ENCODE measurements at places on chromosomes 1 and 21.

- no peak for DNase-seq
Measured at GRCh38 chr1:196007763-196008162, 600.5 kb downstream of the KCNT2 start.

GRCh38 chr1:7280347-7280960, 490.6 kb upstream of the VAMP3 start:
- no peak for DNase-seq

DNA sequence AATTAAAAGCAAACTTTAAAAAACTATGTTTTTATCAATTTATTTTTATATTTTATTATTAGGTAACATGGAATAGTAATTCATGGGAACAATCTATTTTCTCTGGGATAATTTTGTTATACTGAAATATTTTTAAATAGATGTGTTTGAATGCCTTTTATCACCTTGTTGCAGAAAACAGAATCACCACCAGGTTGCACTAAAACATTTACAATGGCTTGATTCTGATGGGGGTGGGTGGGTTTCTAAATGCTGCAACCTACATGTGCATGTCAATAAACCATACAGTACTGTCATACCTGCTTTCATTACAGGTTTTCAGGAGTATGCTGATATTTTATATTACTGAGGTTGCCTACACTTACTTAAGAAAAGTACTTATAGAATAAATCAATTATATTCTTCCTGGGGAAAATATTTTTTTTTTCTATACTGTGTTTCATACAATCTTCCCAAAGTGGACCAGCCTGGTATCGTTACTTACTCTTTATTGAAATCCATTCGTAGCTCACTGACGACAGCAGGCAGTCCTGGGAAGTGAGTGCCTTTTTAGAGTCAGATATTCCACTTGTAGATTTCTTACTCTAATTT, 132.8 kb downstream of the PTPRC start:
- DNase-seq, result peak; percentile 43

DNA sequence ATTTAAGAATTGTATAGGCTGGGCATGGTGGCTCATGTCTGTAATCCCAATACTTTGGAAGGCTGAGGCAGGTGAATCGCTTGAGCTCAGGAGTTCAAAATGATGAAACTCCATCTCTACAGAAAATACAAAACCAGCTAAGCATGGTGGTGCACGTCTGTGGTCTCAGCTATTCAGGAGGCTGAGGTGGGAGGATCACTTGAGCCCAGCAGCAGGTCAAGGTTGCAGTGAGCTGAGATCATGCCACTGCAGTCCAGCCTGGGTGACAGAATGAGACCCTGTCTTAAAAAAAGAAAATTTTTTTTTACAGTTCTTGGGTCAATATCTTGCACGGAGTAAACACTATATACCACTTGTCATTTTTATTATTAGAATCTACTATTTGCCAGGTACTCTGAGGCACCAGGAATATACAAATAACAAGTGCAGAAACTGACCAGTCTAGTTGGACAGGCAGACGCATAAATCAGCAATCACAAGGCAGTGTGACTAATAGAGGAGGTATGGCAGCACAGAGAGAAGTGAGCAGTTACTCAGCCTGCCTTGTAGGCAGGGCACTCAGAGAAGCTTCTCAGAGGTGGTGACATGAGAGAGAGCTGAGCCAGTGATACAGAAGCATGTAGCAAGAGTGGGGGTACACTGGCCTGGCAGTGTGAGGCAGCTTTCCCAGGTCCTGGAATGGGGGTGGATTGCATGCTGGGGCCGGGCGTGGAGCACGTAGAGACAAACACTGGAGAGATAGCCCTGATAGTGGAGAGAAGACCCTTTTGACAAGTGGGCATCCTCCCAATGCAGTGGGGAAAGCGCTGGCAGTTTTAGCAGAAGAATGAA, 8.0 kb downstream of the PHLDA3 start:
- DNase-seq, result peak; percentile 33

- no peak for DNase-seq
Measured at GRCh38 chr1:58352476-58353092, 193.9 kb downstream of the OMA1 start.

- DNase-seq, result no peak
Measured at GRCh38 chr1:165485716-165486115, 40.8 kb upstream of the RXRG start.

GRCh38 chr1:247298124-247298481, 33.6 kb downstream of the ZNF496 start:
- no peak for DNase-seq

DNA sequence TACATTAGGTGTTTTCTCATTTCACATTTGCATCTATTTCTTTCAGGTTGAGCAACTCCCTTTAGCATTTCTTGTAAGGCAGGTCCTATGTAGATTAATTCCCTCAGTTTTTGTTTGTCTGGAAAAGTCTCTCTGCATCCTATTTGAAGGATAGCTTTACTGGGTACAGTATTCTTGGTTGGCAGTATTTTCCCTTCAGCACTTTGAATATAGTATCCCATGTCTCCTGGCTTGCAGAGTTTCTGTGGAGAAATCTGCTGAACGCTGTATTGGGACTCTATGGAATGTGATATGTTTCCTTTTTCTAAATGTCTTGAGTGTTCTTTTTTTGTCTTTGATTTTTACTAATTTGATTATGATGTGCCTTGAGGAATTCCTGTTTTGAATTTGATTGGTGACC, 28.9 kb upstream of the FAM163A start:
- DNase-seq, result no peak

GRCh38 chr1:13950637-13951036, 250.6 kb downstream of the PRDM2 start:
- no peak for DNase-seq

DNA sequence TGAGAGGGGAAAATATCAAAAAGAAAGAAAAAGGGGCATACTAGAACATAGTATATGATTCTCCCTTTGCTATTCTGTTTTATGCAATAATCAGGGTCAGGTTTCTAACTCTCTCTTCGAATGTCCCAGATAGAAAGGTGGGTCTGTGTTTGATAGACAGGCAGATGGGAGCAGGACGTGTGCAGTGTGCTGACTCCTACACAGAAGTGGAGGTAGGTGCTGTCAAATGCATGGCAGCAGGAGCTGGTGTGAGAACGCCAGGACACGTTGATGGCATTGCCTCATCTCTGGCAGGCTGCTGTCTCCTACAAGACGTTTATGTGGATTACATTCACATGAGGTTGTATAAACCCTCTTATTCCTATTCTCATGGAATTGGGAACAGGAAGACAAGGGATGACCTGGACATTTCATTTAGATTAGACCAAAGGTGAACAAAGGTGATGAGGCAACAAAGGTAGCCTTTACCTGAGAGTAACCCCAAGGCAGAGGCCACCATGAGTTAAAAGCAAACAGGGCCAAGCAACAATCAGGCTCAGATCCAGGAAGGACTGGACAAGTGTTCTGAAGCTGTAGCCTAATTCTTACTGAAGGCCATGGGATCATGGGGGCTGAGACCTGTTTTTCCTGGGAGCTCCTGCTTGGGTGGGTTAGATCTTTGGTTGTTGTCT, 37.8 kb downstream of the KCNK1 start:
- no peak for DNase-seq

DNA sequence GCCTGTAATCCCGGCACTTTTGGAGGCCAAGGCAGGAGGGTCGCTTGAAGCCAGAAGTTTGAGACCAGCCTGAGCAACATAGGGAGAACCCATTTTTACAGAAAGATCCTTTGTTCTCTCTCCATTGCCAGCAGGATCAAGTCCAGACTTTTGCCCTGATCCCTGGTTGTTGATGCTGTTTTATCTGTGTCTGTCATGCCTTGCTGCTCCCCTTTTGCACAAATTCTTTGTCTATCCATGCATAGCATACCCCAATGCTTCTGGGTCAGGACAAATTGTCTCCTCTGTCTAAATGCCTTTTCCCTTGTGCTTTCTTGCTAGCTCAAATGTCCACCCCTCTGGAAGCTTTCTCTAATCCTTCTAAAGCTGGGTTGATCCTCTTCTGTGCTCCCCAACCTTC, 25.3 kb upstream of the FAAH start:
- DNase-seq, result no peak

GRCh38 chr21:40639616-40640194, 207.3 kb downstream of the DSCAM start:
- DNase-seq, result no peak

DNA sequence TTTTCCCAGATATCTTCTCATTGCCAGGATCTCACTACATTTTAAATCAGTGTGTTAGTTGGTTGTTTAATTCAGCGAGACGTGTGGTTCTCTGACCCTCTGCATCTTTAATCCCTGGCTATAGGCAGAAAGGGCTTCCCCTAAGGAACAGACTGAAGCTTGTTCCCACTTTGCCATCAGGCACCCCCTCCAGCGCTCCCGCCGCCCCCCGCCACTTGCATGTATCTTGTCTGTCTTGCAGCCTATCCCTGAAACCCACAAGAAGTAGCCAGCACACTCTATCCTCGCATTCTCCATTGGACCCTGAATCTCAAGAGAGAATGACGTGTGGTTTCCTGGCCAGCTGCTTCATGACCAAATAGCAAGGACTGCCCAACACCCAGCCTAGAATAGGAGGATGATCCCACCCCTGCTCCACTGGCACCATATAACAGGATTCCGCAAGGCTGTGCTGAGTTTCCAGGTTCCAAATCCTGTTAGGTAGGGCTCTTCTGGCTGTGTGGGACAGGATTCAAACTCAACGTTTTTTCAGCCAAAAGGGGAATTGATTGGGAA, 7.8 kb downstream of the CLDN19 start:
- no peak for DNase-seq

GRCh38 chr1:116299248-116299647, 73.8 kb upstream of the ATP1A1 start:
- DNase-seq, result no peak

DNA sequence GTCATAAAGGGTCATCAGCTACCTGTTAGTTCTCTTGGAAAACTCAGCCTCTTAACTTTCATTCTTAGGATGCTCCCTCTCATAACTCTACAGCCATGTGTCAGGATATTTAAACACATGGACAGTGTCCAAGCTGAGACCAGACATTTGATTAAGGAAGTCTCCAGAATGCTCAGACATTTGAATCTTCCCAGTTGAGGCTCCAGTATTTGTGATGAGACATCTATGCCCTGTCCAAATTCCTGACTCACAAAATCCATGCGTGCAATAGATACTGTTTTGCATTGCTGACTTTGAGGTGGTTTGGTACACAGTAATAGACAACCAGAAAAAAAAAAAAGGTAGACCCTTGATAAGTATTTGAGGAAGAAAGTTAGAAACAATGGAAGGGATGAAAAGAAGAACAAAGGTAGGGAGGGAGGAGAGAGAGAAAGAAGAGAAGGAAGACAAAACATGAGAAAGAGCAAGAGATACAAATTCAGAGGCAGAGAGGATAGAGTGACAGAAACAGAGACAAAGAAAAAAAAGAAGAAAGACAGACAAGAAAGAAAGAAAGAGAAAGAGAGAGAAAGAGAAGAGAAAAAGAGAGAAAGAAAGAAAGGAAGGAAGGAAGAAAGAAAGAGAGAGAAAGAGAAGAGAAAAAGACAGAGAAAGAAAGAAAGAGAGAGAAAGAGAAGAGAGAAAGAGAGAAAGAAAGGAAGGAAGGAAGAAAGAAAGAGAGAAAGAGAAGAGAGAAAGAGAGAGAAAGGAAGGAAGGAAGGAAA, 275.5 kb upstream of the PRMT6 start:
- no peak for DNase-seq

Measured in lung (tissue), 17 donors.